Fibroblast of skin of scalp (primary cell): ENCODE measurements at places on chromosomes 5 and 9.

GRCh38 chr5:87671146-87671545 lies 258.4 kb upstream of the CCNH start:
- no peak for DNase-seq

DNA sequence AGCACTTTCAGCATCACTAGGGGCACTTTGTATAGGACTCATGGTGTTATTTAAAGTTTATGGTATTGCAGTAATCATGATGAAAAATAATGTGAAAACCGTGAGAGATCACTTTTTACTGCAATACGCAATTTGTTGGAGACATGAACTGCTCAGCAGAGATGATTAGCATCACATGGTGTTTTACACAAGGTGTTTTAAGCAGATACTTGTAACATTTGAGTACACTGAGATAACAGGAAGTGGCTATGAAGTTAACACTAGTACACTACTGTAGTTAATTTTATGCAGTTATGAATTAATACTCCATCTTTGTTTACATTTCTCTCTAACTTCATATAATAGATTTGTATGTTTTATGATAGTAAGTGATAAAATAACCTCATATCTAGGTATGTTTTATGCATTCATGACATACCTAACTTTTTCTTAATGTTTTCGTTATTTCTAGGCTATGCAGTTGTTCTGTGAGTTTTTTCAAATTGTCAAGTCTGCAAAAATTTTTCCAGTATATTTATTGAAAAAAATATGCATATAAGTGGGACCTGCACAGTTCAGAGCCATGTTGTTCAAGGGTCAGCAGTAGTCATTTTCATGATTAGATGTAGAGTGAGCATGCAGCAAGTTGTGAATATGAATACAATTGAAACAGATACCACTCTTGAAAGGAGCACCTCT lies 13.0 kb downstream of the SUB1 start:
- no peak for DNase-seq

DNA sequence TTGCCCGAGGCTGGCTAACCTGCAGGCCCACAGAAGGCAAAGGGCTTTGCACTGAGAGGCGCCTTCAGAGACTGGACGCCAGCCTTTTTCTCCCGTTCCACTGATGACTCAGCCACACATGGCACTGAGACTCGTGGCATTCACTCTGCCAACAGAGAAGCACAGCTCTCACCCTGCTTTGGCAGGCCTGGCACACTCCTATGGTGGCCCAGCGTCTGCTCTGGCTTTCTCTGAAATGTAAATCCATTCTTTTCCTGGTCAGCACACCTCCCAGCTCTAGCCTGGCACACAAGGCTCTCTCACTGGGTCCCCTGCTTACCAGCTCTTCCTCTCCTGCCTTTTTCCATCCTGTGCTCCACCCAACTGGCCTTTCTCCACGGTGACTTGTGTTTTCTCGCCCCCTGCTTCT lies 5.9 kb upstream of the MELK start:
- no peak for DNase-seq

GRCh38 chr5:131563434-131564228 lies 71.4 kb downstream of the RAPGEF6 start:
- DNase-seq, result no peak

GRCh38 chr9:93505541-93506132 lies 52.3 kb upstream of the FAM120AOS start:
- no peak for DNase-seq

DNA sequence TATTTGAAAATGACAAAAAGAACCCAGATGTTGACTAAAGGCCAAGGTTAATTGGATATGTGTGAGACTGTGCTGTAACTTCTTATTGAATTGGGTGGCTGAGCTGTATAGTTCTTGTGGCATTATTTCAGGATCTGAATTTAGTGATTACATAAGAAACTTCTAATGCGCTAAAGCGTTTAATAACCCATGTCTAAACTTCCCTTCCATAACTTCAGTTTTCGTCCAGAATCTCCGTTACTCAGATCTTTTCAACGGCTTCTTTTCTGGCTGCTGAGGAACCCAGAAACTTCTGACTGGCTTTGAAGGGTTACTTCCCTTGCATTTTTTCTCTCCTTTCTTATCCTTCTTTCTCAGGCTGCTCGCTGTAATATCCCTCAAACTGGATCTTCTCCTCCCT lies 28.1 kb upstream of the C9orf72 start:
- DNase-seq, result no peak

GRCh38 chr5:153222936-153223335 lies 267.5 kb upstream of the GRIA1 start:
- DNase-seq, result peak; percentile 86

- DNase-seq, result no peak
Observed at GRCh38 chr9:84702471-84702870, 32.9 kb downstream of the NTRK2 start.

DNA sequence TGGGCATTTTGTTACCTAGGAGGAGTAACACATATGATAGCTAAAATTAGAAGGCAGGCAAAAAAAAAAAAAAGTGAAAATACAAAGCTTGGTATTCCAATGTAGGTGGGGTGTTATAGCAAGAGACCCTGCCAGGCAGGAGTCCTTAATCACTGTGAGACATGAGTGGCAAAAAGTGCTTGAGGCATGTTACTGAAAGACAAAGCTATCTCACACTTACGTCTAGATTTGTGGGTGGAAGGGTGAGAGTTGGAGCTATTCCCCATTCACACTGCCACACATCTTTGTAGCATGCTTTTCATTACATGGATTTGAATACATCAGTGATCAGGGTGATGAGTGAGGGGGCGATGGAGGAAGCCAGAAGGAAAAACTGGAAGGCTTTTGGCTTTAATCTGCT lies 2.6 kb upstream of the PLPPR1 start:
- DNase-seq, result no peak

- peak; percentile 87 for DNase-seq
Observed at GRCh38 chr5:143153332-143154119, 250.0 kb downstream of the NR3C1 start.

DNA sequence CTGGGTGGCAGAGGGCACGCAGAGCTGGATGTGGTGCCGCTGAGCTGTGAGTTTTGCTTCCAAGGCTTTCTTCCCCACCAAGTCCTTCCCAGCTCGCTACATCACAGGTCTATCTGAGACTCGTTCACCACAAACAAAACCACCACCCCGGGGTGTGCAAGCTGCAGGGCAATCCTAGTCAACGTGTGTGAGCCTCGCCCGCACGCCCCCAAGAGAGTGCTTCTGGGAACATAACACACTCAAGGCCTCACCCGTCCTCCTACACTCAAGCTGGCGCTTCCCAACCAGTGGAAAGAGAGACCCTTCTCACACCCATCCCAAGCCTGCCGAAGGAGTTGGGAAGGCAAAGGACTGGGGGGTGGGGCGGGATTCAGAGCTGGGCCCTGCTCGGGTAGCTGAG lies 10.6 kb downstream of the SNAPC4 start:
- no peak for DNase-seq
